ENCODE measurements at places on chromosomes 7 and 10. TPM values are rescaled to one million over a fixed set of nuclear protein-coding genes. Genes with fewer than 3 reads are reported as not detected.

DNA sequence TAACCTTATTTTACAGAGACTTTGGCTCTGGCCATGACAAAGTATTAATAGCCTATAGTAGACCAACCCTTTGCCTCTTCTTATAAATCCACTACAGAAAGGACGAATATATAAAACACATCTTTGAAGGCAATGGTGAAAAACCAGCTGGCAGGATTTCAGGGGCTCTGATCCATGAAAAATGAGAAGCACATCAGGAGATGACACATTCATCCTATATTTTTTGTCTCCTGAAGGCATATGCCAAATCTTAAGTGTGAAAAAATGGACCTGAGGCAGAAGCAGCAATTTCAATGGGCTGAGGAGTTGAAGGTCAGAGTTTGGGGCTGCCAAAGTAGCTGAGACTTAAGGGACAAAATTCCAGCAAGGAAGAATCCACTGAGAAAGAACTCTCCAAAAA lies 14.4 kb downstream of the RNF216 start:
- peak; percentile 49 for DNase-seq

- DNase-seq, result no peak
Observed at GRCh38 chr10:132626761-132627665, 89.4 kb downstream of the INPP5A start.

GNAT3 gene
- not detected for total RNA-seq

GRCh38 chr7:39465055-39465929 lies 100.9 kb upstream of the YAE1 start:
- peak; percentile 28 for DNase-seq

- no peak for DNase-seq
Observed at GRCh38 chr10:70769121-70769520, 16.1 kb downstream of the TBATA start.

C10orf67 gene
- total RNA-seq, result not detected

CNNM1 gene
- 0.13 TPM for total RNA-seq
